ENCODE measurements at places on chromosomes 13 and 19.

DNA sequence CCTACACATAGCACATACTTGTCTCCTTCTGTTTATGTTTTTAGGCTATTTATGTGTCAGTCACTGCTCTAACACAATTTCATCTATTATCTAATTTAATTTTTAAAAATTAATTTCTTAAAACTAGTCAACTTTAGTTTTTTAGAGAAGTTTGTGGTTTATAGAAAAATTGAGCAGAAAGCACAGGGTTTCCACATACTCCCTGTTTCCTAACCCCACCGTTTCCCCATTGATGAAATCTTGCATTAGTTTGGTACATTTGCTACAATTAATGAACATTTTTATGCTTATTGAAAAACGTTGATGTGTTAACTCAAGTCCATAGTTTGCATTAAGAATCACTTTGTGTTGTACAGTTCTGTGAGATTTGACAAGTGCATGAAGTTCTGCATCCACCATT, 53.5 kb downstream of the TNFSF13B start:
- DNase-seq, result no peak

GRCh38 chr19:14218620-14219330, 12.8 kb upstream of the ADGRL1 start:
- DNase-seq, result no peak

DNA sequence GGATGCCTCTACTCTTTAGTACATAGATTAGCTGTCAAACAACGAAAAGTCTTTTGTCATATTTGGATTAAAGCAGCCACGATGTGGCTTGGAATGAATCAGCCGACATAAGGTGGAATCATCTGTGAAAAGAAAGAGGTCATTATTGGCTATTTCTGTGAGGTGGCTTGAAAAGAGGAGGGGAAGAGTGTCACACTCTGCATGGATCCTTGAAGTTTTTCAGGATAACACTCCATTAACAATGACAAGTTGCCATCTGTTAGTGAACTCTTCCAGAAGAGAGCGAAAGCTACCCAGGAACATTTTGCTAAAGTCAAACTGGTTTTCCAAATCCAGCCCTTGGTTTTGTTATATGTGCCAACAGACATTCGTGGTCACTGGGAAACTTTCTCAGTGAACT, 1604.8 kb downstream of the OLFM4 start:
- no peak for DNase-seq

DNA sequence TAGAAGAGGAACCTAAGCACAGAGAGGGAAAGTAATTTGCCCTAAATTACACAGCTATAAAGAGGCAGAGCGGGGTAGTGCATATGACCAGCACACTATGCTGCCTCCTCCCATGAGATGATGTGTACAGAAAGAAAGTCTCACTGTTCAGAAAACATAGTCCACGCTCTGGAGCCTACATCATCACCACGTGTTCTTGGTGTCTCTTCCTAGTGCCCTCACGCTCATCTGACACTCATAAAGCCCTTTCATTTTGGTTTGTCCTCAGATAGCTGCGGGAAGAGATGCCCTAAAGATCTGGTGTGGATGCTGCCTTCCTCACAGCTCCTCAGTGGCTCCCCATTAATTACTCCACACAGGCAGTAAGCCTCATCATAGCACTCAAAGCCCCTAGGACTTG, 27.4 kb upstream of the SIAH3 start:
- no peak for DNase-seq

DNA sequence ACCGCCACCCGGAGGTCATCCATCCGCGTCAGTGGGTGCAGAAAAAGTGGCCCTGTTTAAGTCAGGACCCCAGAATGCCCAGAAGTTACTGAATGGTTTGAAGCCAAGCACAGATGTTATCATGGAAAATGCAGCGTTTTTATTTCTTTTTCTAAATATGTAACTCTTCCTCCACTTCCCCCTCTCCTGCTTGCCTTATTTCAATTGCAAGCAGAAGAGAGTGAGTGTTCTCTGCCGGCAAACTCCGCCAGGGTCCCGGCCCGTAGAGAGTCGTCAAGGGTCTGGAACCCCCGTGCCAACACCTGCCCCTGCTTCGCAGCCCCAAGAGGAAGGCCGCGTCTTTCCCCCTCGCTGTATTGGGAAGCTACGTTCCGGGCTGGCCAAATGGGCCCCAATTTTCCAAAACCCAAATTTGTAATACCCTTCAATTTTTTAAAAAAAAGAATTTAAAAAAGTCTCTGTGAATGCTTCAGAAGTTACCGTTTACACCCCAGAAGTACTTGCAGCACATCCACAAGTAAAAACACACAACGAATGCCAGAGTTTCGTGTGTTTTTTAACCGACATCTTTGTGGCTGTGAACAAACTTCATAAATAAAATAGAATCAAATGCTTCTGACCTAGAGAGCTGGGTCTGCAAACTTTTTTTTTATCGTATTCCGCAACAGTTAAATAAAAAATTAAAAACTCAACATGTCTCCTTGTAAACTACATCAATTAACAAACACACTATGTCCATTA, 712 bp upstream of the PDX1 start:
- DNase-seq, result no peak

GRCh38 chr13:98222816-98223215, 45.7 kb upstream of the RNF113B start:
- no peak for DNase-seq

DNA sequence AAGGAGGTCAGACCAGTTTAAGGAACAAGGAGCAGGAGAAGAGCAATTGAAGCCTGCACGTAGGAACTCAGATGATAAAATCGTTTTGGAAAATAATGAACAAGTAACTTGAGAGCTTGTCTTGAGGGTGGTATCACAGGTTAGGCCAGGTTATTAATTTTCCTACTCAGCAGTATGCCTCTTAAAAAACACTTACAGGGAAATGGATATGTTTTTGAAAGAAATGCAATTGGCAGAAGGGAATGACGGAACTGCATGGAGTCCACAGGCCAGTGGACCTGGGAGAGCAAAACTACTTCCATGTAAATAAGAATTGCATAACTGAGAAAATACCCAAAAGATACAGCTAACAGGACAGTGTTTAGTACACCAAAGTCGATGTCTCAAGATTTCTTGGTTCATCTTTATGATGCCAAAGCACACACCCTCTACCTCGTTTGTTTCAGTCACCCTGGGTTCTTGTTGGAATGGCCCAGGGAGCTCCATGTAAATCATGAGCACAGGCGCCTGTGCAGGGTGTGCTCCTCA, 35.2 kb downstream of the MBNL2 start:
- no peak for DNase-seq

- DNase-seq, result no peak
Measured at GRCh38 chr13:114311387-114311786, 2.9 kb upstream of the CHAMP1 start.

- DNase-seq, result no peak
Measured at GRCh38 chr19:49101160-49101559, 13.0 kb upstream of the LIN7B start.

DNA sequence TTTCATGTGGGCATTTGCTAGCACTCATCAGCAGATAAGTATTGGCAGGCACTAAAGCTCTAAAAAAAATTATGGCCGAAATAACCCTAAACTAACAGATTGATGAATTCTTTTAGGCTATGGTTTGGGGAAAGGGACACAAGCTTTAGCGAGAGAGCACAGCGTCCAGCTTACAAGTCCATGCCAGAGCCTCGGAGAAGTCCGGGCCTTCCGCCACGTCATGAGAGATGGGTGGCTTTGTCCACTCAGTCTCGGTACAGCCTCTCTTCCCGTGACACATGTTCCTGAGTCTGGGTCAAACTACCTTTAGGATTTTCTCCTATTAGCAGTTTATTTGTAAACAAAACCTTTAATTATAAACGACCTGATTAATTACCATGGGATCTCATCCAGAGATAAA, 27.7 kb downstream of the TMTC4 start:
- DNase-seq, result no peak

GRCh38 chr13:80133631-80134261, 207.2 kb downstream of the SPRY2 start:
- DNase-seq, result no peak

DNA sequence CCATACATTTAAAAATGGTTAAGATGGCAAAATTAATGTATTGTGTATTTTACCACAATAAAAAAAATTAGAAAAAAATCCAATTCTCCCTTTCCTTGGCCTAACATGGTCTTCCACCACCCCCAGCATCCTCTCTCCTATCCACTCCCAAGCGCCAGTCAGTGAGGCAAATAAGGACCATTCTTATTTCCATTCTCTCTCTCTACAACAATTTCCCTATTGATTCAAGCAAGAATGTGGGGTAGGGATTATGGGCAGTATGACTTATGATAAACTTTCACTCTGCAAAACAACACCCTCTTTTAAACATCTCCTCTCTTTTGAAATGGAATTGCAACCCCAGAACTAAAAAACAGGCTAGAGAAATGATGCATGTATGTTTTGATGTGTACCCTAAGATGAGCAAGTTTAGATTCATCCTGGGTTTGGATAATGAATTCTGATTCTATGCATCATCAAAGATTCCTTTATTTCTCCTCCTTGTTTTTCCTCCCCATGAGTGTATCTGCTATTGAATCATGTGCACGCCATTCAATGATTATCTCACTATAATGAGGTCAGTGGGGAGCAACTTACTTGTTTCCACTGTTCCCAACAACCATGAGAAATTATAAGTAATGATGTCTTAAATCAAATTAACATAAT, 3.5 kb downstream of the STARD13 start:
- DNase-seq, result no peak

DNA sequence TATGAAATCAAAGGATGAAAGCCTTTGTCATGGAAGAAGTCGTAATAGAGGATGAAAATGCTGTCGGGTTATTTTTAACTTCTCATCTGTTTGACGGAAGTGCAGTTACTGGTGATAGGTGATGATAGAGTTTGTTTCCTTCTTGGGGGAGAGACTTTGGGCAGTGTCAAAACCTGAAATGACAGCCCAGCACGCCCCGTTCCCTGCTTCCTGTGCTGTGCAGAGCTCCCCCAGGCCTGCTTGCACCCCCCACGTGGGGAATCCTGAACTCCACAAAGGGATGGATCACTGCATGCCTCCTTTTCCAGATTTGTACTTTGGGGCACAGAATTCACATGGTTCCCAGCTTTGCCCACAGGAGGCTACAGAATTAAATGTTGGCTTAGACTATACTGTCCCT, 102.7 kb downstream of the ATP11A start:
- no peak for DNase-seq

- DNase-seq, result no peak
Measured at GRCh38 chr13:75137911-75138571, 343.9 kb downstream of the TBC1D4 start.

DNA sequence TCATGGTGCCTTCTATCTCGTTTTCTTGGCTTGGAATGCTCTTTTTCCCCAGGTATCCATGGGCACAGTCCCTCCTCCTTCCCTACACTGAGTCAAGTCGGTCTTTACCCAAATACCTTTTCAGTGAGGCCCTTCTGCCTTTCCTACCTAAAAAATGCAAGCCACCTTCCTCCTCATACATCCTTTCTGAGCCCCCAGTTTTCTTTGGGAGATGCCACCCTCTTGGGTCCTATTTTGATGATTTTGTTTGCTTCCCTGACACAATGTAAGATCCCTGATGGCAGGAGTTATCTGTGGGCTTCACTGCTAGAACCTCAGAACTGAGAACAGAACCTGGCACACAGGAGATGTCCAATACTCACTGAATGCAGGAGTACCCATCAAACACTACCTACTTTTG, 22.3 kb downstream of the NLRP13 start:
- DNase-seq, result no peak

DNA sequence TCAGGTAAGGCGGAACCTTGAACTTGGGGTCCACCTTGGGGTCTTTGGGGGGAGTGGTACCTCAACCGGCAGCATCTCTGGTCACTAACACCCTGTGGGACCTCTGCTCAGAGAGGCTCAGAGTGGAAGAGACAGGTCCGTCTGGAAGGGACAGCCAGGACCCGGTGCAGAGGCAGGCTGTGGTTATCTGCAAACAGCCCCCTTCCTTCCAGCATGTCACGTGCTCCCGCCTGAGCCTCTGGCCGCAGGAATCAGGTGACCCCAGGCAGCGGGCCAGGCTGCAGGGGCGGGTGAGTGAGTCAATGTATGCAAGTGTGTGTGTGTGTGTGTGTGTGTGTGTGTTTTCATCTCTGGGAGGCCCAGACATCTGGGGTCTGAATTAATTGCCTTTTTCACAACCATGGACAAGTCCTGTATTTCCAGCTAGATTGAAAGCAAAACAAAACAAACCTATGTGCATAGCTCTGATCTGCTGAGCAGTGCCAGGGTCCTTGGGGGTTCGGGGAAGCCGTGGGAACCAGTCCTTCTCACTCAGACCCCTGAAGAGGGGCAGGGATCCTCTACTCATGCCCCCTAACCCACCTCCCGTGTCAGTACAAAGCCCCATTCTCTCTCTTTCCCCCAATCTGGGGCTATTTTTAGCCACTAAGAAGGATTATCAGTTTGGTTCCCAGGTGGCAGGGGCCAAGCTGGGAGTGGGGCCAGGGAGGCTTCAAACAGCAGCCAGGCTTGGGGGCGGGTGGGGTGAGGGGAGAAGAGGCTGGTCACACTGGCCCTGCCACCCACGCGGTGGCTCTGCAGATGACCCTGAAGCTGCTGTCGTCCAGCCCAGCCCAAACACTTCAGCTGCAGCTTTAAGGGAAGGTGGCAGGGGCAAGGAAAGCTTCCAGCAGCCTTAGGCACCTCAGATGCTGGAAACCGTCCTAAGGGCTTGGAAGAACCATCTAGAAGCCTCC, 31.4 kb downstream of the CERS4 start:
- peak; percentile 79 for DNase-seq

GRCh38 chr13:32495429-32495828, 43.2 kb downstream of the N4BP2L2 start:
- no peak for DNase-seq

- no peak for DNase-seq
Measured at GRCh38 chr13:45510672-45511071, 45.9 kb downstream of the COG3 start.

GRCh38 chr13:92390217-92390616, 836.4 kb upstream of the GPC6 start:
- no peak for DNase-seq

GRCh38 chr13:111570911-111571310, 250.5 kb downstream of the TEX29 start:
- no peak for DNase-seq

GRCh38 chr13:40251343-40252032, 415.0 kb downstream of the FOXO1 start:
- no peak for DNase-seq

DNA sequence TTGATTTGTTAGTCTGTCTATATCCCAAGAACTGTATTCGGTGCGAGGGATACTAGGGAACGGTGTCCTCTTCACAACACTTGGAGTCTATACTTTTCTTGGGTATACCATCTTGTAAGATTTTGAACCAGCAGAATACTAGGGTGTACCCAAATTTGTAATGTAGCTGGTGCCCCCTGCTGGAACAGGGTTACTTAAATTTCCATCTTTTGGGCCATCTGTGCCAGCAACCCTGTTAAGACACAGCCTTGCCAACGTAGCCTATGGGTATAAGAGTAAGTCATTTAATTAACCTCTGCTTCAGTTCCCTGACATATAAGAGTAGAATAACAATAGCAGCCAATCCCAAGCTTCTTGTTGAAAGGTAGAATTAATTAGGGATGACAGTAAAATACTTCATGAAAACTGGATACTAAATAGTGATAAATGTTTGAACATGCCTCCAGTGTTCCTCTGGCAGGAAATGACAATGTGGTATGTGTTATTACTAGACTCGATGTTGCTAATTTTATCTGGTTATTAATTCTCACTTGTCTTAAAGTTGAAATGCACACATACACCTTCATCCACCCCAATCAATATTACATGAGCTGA, 607.6 kb downstream of the FGF9 start:
- DNase-seq, result no peak

All from bone marrow (tissue), 2 donors.